NCI-H1105 (cell line): ENCODE measurements at places on chromosomes 16 and 17.

DNA sequence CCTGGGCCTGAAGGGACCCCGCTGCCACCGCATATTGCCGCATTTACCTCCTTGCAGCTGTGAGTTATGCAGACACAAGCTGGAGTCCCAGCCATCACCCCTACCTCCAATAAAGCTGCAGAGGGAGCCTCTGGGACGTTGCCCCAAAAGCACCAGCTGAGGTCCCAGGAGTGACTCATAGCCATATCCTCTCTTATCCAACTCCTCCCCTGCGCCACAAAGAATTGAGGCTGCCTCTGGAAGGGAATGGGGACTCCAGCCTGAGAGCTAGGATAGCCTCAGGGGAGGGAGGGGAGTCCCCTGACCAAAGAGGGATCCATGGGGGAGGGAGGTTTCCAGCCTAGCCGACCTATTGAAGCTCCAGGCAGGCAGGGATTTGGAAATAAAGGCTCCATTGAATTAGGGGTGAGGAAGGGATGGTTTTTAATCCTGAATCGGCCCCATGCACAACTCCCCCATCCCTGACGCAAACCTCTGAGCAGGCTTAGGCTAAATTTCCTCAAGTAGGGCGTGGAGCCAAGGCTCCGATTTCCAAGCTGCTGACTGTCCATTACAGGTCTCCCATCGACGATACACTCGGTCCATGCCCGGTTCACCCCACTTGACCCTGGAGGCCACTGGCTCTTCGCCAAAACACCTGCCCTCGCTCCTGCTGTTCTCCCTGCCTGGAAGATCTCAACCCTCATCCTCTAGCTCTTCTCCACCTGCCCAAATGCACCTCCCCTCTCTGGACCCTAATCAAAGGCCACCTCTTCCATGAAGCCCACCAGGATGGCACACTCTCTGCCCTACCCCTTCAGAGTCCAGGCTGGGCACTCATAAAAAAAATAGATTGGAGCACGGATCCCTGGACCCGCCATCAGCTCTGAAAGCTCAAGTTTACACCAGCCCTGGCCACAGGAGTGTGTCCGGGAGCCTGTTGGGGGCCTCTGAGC lies 27.5 kb downstream of the PIMREG start:
- no peak for DNase-seq

DNA sequence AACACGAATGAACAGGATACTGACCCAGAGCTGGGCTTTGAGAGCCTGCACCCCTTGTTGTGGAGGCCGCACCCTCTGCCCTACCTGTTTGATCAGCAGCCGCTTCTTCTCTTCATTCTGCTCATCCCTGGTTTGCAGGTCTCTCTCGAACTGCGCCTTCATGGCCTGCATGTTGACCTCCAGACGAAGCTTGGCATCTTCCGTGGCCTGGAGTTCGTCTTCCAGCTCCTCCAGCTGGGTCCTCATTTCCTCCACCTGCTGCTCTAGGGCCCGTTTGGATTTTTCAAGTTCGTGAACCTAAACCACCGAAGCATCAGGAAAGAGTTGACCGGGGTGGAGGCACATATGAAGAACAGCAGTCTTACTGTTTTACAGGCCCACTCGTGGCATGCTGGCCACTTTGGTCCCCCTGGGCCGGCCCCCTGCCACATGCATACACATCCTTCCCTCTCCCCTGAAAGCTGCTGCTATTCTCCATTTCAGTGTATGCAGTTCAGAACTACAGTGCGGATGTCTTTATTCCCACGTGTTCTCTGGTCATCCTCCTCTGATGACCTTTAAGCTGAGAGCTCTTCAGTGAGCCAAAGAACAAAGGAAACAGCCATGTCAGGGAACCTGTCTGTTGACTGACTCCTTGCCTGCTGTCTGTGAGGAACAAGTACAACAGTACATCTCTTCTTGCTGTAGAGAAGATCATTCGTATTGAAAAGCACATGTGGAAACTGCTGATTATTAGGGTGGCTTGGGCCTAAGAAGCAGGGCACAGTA lies 54.8 kb downstream of the NDEL1 start:
- DNase-seq = no peak

DNA sequence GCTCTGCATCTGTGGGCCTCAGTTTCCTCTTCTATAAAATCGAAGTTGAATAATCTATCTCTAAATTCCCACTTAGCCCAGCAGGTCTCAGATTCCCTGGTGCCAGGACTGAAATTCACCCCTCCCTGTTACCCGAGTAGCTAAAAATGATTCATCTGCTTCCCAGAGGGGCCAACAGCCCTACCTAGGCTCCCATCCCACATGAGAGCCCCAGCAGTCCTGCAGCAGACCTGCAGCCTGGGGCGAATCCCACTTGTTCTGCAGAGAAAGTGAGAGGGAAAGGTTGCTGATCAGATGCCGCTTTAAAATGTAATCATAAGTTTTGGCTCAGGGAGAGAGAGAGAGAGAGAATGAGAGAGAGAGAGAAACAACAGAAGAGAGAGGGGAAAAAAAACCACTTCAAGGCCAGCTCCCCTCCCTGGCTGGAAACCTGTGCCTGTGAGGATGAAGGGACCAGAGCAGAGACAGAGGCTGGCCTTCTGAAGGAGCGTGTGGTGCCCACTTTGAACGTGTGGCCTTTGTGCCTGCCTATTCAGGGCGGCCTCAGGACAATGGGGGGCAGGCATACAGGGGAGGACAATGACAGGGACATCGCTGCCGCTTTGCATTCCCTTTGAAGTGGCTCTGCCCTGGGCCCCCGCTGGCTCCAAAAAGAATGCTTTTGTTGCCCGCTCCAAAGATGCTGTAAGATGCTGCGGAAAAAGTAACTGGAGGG lies 85.2 kb upstream of the NKD1 start:
- DNase-seq = no peak

DNA sequence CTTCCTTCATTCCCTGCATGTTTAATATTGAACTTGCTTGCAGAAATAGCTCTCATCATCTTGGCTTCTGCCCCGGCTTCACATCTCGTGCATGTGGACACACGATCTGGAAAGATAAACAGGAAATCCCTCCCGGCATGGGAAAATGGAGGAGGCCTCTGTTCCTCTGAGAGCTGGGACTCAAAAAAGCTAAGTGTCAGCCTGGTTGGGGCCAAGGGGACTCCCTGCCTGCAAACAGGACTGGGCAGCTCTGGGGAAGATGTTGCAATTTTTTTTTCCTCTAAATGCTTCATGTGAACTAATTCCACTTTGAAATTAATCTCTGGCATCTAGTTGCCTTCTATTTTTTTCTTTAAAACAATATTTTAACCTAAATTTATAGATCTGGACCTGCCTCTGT lies 24.8 kb downstream of the ITPRIPL2 start:
- DNase-seq = no peak

GRCh38 chr16:1401758-1402154 lies 12.7 kb downstream of the UNKL start:
- no peak for DNase-seq

GRCh38 chr17:7655541-7655840 lies 4.8 kb downstream of the ATP1B2 start:
- DNase-seq = no peak

DNA sequence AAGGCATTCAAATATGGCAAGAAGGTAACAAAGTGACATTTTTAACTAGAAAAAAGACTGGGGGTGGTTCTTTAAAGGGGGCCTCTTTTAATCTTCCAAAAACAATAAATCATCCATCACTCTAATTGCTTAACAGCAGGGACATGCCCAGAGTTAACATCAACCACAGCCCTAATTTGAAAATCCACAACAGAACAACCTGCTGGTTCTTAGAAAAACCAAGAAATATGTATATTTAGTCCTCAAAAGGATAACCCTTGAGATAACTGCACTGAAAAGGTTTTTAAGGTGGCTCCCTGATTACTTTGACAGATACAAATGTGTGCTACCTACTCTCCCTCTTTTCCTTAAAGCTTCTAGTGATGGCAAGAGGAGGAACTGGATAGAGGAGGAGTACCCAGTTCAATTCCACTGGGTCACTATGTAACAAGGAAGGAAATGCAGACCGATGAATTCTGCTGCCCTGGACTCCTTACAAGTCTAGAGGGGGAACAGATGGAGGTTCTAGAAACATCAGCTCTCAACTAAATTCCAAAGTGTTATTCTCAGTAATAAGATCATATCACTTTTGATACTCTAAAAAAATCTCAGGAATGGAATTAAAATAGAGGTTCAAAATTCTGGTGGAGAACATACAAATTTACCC lies 54.3 kb downstream of the N4BP1 start:
- no peak for DNase-seq

- DNase-seq = no peak
These were observed 38.9 kb upstream of the GHDC start for GRCh38 chr17:42233156-42233555.

GRCh38 chr17:18039535-18040260 lies 490 bp downstream of the GID4 start:
- peak; percentile 62 for DNase-seq

GRCh38 chr17:8056976-8057625 lies 18.2 kb downstream of the ALOX15B start:
- no peak for DNase-seq

- DNase-seq = no peak
These were observed 16.7 kb downstream of the CCR7 start for GRCh38 chr17:40548491-40548981.

DNA sequence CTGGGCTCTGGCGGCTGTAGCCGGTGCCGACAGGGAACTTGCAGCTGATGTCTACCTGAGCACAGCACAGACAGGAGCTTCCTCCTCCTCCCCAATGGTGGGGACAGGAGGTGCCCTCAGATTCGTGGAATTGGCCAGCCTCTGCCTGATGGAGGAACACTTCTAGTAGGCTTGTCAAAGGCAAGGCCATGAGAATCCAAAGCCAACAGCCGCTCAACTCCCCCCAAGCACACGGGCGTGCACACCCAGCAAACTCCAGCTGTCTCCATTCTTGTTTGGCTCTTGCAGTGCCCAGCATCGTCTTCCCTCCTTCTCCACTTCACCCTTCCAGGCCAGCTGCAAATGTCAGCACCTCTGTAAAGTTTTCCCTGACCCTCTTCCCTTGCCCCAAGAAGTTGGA lies 35.1 kb downstream of the SCNN1G start:
- DNase-seq = no peak

- DNase-seq = no peak
These were observed 14.2 kb upstream of the SLC6A2 start for GRCh38 chr16:55641430-55642056.

GRCh38 chr16:13291591-13292333 lies 390.4 kb downstream of the SHISA9 start:
- DNase-seq = no peak

DNA sequence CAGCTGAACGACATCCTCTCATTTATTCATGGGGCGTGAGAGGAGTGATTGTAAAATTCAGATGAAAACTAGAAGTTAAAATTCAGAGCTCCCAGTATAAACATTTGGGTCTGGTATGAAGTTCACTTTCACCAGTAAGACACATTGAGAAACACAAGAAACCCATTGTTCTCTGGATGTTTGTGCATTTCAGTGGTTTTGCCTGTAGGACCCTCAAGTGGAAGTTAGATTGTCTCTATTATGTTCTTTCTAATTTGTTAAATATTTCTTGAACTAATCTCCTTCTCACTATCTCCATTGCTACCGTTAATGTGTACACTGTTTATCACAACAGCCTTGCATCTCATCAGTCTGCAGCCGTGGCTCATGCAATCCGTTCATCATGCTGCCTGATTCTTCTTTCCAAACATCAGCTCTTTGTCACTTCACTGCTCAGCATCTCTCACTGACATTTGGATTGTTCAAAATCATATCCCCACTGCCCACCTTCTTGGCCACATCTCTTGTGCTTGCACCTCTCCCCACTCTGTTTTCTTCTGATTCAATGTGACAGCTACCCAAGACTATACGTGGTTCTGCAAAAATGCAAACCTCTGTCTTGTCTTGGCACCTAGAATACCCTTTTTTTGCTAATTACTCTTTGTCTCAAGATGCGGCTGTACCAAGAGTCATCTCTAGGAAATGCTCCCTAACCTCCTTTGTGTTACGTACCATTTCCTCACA lies 49.5 kb downstream of the HLF start:
- DNase-seq = no peak

DNA sequence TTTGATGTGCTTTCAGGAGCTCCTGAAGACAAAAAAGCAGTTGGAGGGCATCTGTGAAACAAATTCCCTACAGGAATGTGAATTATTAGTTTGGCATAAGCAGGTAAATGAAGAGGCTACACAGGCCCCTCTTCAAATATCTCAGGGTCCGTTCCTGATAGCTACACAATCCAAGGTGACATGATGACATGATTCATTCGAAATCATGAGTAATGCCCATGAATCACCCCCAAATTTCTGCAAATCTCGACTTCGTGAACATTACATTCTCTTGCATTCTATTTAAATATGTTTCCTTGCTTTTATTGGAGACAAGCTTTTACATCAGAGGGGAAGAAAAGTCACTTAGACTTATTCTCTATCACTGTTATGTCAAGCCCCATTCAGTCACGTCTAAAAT lies 22.3 kb downstream of the GAN start:
- no peak for DNase-seq

GRCh38 chr17:59830846-59831486 lies 61.8 kb downstream of the TUBD1 start:
- DNase-seq = no peak

DNA sequence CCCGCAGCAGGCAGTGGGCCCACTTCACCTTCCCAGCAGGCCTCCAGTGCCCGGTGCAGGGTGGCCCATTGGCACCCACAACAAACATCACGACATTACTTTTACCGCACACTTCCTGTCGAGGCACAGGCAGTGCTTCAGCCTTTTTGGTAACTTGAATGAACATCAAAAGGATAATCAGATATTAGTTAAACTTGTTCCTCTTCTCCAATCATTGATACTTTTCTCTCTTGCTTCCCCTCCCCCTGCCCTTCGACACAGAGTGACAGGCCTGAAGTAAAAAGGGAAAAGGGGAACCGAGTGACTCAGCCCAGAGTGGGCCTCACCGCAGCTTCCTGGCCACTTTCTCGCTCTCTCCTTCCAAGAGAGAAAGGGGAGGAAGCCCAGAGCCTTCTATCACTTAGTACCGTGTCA lies 507.0 kb downstream of the MAF start:
- DNase-seq = no peak

GRCh38 chr16:7083096-7083495 lies 249.5 kb upstream of the RBFOX1 start:
- DNase-seq = no peak

DNA sequence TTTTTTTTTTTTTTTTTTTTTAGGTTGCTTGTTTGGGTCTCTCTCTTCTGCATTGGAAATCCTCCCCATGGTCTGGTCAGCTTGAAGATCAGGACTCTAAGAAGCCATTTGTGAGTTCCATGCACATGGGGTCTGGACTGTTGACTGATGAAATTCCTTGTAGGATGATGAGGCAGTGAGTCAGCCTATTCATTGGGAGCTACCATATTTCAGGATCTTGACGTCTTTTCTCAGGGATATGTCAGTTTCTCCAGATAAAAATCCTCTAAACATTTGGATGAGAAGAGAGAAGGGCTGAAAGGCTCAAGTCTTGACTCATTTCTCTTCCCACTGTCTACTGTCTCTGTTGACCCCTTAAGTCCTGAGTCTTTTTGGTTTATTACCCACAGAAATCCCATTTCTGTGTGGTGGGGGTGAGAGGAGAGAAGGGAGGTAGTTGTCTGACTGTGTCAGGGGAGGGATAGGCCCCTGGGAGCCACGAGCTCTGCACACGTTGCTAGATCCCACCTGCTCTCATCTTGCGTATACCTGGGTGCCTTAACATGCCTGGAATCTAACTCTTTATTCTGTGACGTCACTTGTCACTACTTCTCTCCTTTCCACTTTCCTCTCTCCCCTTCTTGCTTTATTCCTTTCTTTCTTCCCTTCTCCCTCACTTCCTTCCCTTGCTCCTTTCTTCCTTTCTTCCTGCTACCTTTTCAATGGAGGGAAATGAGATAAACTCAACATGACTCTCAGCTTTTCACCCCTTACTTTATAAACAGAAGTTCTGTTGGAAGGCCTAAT lies 333.1 kb upstream of the XYLT1 start:
- DNase-seq = no peak
